ENCODE measurements at places on chromosomes 3 and 15.
A peak's percentile ranks its signal among the peaks of the same experiment; 100 is the strongest.

DNA sequence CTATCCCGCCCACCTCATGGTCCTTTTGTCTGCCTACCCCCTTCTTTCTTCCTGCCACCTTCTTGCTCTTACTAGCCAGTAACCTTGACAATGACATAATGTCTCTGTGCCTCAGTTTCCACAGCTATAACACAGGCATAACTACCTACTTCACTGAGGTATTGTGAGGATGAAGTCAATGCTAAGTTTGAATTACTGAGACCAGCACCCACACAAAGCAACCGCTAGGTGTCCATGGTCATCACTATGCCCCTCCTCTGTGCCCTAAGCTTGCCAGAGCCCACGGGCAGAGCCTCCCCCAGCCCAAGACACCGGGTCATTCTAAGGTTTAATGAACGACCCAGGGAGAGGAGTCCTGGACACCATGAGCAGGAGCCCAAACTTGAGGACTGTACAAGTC, 101.6 kb downstream of the OXNAD1 start:
- no peak for DNase-seq

DNA sequence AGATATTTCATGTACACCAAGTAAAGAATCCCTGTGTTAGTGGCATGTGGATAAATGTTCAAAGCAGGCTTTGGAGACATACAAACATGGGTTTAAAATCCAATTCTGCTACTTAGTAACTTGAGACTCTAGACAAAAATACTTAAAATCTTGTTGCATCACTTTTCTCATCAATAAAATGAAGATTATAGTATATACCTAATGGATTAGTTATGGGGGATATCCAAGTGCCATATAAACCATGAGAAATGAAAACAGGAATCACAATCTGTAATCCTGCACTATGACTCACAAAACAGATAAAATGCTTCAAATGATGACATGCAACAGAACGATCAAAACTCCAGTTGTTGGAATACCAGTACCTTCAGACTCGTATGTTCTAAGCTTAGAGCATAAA, 496.0 kb upstream of the RGMA start:
- DNase-seq: no peak

DNA sequence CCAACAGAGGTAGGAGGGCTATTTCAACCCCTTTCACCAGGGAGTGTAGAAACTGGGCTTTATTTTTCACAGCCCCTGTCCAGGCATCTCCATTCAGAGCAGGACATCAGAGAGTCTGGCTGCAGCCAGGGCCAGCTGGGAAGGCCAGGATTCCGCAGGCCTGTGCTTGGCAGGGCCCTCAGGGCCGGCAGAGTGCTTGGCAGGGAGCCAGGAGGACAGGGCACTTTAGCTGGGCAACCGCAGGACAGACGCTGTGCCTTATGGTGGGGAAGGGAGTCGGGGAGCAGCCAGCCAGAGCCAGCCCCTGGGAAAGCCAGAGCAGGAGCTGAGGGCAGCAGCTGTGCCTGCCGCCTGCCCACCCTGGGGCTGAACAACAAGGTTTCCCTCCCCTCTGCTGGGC, 34.5 kb upstream of the IQCF6 start:
- DNase-seq: no peak

GRCh38 chr3:58564456-58565160, 12.6 kb downstream of the FAM107A start:
- no peak for DNase-seq

DNA sequence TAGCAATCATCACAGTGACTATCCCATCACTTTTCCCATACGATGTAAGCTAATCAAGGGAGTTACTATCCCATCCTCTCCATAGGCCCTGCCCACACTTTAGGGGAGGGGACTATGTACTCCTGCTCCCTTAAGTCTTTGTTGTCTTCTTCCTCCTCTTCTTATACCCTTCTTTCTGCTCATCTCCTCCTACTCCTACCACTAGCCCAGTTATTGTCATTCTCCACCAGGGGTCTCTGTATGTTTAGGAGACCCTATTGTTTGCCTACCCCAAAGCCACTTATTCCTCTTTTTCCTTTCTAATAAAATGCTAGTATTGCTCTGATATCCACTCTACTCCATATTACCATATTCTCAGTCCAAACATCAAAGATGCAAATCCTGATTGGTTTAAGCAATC, 27.8 kb downstream of the STAC start:
- no peak for DNase-seq

GRCh38 chr3:25547943-25548674, 116.6 kb downstream of the TOP2B start:
- no peak for DNase-seq

DNA sequence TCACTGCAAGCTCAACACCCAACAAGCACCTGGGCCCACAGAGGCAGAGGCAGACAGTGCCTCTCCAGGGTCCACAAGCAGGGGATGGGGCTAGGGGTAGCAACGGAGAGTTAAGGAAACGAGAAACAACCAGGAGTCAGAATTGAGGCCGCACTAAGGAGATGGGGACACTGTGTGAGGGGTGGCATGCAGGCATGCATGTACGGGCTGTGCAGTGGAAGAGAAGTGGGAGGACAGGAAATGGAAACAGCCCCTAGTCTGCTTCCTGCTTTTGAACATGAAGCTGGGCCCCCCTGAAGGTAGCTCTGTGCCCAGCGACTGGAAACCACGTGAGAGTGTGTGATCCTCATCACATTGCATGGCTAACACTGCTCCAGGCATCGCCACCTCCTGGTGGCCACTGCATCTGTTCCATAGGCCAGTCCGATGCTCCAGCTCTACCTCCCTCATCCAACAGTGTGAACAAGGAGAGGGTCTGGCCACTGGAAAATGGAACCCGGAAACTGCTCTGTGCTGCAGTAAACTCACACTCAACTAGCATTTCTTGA, 44.0 kb downstream of the XXYLT1 start:
- DNase-seq: no peak

DNA sequence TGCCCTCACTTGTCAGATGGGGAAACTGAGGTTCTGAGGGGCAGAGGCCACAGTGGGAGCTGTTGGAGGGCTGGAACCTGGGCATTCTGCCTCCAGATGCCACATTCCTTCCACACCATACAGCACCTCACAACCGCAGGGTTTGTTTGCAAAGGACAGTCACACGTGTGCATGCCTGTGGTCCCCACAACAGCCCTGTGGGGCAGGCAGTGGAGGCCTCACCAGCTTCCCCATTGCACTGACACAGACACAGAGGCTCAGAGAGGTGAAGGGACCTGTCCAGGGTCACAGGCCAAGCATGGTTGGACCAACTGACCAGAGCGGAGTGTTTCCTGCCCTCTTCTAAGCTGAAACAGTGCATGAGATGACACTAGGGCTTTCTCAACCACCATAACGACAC, 75.2 kb upstream of the SEC13 start:
- no peak for DNase-seq

DNA sequence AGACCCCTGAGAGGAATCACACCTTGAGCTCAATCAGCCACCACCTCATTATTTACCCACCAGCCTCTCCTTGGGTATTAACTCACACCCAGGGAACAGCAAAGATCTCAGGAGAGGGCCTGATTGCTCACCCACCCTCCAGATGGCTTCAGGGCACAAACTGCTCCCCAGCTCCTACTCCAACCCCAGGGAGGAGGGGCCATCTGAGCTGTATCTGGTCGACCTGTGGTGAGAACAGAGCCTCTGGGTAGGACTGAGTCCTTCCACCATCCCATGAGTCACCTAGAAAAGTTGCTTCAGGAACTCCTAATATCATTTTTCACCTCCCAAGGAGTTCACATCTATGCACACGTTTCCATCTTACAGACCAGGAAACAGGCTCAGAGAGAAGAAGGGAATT, 44.8 kb upstream of the HES1 start:
- DNase-seq: no peak

DNA sequence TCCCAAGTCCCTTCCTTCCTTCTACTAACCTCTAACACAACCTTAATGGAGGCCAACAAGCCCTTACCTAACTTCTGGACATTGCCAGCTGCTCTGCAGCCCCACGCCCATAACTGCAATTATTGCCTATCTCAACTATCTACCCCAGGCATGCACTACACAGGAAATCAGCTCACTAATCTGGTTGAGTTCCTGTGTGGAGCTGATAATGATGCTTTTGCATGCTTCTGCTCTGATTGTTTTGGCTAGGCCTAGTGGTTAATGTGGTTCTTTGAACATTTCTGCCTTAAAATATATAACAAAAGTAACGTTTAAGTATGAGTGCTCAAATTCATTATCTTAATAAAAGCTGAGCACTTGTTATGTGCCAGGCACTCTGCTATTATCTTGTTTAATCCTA, 463.9 kb downstream of the MFSD1 start:
- DNase-seq: no peak

GRCh38 chr3:170759511-170760173, 110.4 kb downstream of the RPL22L1 start:
- DNase-seq: no peak

DNA sequence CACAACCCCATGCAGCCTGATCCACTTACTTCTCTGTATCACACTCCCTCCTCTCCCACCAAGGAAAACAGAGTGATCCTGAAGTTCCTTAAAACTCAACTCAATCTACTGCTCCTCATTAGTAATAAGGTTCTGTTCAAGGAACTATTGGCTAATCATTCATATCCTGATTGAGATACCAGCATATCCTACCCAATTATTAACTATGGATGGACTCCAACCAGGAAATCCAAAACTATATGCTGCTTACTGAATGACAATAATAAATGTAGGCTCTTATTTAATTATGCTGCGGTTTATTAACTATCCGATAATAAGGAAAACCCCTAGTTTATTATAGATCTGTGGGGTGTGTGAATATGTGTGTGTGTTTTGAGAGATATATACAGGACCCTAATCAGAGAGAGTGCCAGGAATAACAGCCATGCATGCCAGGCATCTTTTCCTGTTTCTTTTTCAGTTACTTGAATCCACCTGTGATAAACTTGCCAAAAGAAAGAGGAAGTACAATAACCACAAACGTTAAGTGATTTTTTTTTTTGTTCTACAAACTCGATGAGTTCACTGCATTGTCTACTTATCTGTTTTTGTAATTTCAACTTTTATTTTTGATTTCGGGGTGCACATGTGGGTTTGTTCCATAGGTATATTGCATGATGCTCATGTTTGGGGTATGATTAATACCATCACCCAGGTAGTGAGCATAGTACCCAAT, 1031.7 kb upstream of the CFAP20DC start:
- DNase-seq: no peak

- no peak for DNase-seq
These were observed 77.6 kb downstream of the SSR3 start for GRCh38 chr3:156477323-156477722.

DNA sequence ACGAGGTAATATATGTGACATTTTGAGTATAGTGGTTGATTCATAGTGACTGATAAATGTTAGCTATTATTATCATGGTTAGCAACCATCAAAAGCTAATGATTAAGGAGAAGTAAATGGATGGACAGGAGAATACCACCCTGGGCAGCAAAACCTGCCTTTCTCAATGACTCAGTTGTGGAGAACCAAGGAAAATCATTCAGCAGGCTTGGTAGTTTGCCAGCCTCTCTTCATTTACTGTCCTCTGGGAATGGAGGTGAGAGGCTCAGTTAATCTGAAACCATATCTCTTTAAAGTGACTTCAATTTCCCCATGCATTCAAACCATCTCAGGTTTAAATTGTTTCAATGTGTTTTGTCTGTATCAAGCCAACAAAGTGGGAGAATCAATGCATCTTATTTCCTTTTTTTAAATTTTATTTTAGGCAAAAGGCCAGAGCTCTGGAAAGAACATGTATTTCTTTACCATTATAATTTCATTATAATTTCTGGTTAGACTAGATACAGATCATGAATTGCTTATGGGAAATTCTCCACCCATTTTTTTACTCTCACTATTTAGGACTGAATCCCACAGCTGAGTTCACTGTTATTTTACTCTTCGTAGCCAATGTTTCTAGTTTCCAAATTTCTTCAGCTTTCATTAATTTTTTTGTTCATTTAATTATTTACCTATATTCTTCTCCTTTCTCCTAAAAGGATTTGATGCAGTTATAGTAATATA, 2.7 kb downstream of the TM4SF18 start:
- DNase-seq: no peak

DNA sequence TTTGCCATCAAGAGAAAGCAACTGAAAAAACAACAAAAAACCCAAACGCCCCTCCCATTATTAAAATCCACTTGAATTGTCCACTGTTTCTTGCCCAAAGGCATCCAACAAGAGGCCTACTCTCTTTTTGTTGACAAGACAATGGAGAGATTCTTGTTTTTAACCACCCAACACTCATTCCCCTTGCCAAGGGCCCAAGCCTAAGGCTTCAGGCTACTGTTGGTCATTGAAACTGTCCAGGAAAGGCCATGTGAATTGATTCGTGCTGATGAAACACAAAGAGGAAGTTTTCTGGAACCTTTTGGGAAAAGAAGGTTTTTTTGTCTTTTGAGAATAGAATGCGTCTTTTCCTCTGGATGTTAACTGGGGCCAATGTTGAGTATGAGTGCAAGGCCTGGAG, 157.4 kb upstream of the PFN2 start:
- no peak for DNase-seq

- DNase-seq: peak; percentile 18
These were observed 553 bp downstream of the TMEM43 start for GRCh38 chr3:14125193-14126016.

DNA sequence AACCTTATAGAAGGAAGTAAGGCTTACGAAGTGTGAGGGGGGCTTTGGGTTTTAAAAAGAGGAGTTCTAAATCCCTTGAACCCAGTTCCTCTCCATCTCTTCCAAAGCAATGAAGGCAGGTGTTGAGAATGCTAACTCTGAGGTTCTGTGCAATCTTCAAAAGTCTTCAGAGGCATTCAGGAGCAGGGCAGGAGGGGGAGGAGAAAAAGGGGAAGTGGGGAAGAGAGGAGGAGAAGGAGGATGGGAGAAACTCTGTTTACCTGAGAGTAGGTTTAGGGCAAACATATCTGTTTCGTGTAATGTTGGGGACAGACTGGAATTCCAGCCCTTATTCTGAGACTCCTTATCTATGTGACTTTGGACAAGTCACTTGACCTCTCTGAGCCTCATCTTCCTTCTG, 36.9 kb downstream of the FAM3D start:
- DNase-seq: no peak

- no peak for DNase-seq
These were observed 221.5 kb upstream of the TBL1XR1 start for GRCh38 chr3:177418787-177419186.

GRCh38 chr15:25543196-25543595, 104.4 kb upstream of the UBE3A start:
- no peak for DNase-seq

DNA sequence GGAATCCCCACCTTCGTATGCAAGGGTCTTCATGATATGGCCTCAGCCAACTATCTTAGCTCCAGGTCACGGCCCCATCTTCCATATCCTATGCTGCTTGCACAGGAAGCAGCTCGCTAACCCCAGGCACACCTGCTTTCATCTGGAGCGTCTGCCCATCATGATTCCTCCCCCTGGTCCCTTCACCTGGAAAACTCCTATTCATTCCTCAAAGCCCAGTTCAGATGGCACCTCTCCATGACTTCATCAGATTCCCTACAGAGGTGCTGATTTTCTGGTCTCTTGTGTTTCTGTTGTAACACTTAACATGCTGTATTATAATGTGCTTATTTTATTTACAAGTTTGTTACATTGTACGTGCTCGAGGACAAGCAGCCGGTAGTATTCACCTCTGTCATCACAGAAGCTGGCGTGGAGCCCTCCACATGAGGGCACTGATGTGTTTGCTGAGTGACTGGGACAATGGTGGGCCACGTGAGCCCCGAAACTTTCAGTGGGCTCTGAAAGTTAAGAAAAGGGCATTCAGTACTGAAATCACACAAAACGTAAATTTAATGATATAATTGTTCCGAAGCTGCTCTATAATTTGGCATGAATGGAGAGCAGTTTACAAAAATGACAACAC, 16.2 kb downstream of the MUC20 start:
- no peak for DNase-seq
